ENCODE measurements at places on chromosomes 16 and 17. TPM values are rescaled to one million over a fixed set of nuclear protein-coding genes. Genes with fewer than 3 reads are reported as not detected.

The RPRML gene
- not detected for polyA plus RNA-seq

The PNMT gene
- polyA plus RNA-seq, result 1.8 TPM

The CPSF4L gene
- not detected for polyA plus RNA-seq

The FBXW10B gene
- polyA plus RNA-seq, result not detected

The GDPD1 gene
- polyA plus RNA-seq, result 2.1 TPM

The KCNJ18 gene
- not detected for polyA plus RNA-seq

The SSTR5 gene
- polyA plus RNA-seq, result not detected

The PRAC2 gene
- 20.3 TPM for polyA plus RNA-seq
